Fibroblast of lung (primary cell): ENCODE measurements at places on chromosomes 12 and 14. TPM values are rescaled to one million over a fixed set of nuclear protein-coding genes. Genes with fewer than 3 reads are reported as not detected.

KRT75 gene
- polyA plus RNA-seq: not detected in 2 replicates

DNA sequence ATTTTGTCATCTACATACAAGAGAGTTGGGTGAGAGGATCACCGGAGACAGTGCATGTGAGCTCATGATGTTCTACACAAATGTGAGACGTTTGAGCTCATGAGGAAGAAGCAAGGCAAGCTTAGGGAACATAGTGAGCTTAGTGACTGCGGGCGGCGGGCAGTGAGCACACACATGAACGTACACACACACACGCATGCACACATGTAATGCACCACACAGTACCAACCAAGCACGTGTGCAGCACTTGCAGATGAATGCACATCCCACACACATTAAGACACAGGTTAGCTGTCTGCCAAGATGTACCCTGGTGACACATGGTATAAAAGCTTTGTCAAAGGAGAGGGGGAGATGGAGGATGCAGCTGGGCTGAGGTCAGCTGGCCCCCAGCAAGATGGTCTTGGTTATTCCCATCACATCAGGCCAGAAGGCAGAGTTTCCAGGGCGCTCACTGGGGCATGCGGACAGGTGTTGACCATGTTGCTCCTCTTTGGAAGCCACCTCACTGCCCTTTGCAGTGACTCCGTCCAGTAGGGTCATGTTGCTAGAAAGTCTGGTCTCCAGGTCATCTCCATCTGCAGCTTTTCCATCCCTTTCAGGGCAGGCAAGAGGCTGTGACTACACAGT is 8.7 kb upstream of the CACNA2D4 start:
- no peak for DNase-seq
- H3K4me3 ChIP-seq: no peak overlapping the region
- H3K27me3 ChIP-seq: peaks cover 15% of the 10 kb centered on the region
- H3K4me1 ChIP-seq: no peaks in the 10 kb centered on the region
- no peaks in the 10 kb centered on the region for H3K36me3 ChIP-seq
- no peak overlapping the region for H3K27ac ChIP-seq

TSPAN19 gene
- polyA plus RNA-seq: not detected in 2 replicates

DNA sequence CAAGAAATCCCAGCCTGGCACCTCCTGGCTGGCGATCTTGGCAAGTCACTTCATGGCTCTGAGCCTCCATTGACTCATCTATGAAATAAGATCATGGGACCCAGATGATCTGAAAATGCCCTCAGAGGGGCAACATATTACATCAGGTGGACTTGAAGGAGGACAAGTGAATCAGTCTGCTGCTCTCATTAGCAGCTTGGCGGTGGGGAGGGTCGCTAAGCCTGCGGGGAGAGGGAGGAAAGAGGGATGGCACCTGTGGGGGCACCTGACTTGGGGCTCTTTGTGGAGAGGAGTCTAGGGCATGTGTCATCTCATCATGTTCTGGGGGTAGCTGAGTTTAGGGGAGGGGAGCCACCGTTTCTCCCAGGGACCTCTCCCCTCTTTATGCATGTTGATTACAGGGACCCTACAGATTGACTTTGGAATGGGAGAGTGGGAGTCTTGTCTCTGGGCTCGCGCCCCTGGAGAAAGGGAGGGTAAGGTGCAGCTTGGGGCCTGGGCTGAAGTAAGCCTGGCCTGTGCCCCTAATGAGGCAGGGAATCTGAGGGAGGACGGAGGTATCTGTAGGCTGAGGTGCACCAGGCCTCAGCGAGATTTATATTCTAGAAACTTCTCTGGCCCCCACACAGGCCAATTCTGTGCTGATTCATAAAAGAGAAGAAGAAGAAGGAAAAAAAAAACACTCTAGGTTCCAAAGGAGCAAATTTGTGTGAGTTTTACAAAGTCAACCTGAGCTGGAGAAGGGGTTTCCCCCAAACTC is 29.3 kb upstream of the BATF start:
- no peaks in the 10 kb centered on the region for H3K4me1 ChIP-seq
- no peak for DNase-seq
- H3K27me3 ChIP-seq: no peaks in the 10 kb centered on the region
- H3K36me3 ChIP-seq: no peaks in the 10 kb centered on the region
- H3K27ac ChIP-seq: no peak overlapping the region

GRCh38 chr14:104373055-104373854 is 206.3 kb upstream of the C14orf180 start:
- no peak overlapping the region for H3K27ac ChIP-seq
- no peaks in the 10 kb centered on the region for H3K36me3 ChIP-seq
- no peaks in the 10 kb centered on the region for H3K27me3 ChIP-seq
- H3K4me3 ChIP-seq: no peak overlapping the region
- H3K4me1 ChIP-seq: no peaks in the 10 kb centered on the region

STYK1 gene
- 0.41 TPM in 1 of 2 replicates, not detected in the other for polyA plus RNA-seq

- DNase-seq: no peak
- H3K4me1 ChIP-seq: no peaks in the 10 kb centered on the region
- H3K27me3 ChIP-seq: no peaks in the 10 kb centered on the region
- peaks cover 5% of the 10 kb centered on the region for H3K36me3 ChIP-seq
Measured at GRCh38 chr14:20472536-20473169, 3.4 kb downstream of the PNP start.

SMCO2 gene
- 0.05 TPM in 1 of 2 replicates, not detected in the other for polyA plus RNA-seq

DNA sequence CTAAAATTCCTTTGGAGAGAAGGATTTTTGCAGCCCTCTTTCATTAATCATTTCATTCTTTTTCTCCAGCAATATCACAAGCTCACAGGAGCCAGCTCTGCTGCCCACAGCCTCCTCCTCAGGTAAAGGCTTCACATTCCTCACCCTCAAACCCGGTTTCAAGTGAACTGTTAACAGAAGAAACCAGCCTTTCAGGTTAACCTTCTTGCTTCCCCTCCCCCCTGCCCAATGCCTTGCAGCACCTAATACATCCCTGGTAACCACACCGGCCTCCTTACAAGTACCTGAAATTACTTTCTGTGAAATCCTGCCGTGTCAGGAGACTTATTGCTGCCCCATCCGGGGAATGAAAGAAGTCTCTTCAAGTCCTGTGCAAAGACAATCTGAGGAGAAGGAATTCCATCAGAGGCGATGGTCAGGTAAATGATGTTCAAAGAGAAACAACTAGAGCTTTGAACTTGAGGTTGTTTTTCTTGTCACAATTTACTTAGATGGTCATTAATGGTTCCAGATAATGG is 111.2 kb downstream of the MYRFL start:
- no peaks in the 10 kb centered on the region for H3K27me3 ChIP-seq
- DNase-seq: no peak
- no peaks in the 10 kb centered on the region for H3K4me1 ChIP-seq
